ENCODE measurements at places on chromosomes 12 and 14.

GRCh38 chr12:26621932-26622331 lies 211.1 kb downstream of the ITPR2 start:
- no peak for DNase-seq

- DNase-seq: no peak
These were observed 107.8 kb upstream of the DDHD1 start for GRCh38 chr14:53260928-53261327.

DNA sequence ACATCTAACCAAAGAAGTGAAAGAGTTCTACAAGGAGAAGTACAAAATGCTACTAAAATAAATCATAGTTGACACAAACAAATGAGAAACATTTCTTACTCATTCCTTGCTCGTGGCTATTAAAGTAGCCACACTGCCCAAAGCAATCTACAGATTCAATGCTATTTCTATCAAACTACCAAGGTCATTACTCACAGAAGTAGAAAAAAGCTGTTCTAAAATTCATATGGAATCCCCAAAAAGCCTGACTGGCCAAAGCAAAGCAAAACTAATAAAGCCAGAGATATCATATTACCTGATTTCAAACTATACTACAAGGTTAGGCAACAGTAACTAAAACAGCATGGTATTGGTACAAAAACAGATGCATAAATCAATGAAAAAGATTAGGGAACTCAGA lies 305.6 kb downstream of the RPAP3 start:
- DNase-seq: no peak

GRCh38 chr14:31968956-31969698 lies 108.0 kb upstream of the ARHGAP5 start:
- DNase-seq: no peak

DNA sequence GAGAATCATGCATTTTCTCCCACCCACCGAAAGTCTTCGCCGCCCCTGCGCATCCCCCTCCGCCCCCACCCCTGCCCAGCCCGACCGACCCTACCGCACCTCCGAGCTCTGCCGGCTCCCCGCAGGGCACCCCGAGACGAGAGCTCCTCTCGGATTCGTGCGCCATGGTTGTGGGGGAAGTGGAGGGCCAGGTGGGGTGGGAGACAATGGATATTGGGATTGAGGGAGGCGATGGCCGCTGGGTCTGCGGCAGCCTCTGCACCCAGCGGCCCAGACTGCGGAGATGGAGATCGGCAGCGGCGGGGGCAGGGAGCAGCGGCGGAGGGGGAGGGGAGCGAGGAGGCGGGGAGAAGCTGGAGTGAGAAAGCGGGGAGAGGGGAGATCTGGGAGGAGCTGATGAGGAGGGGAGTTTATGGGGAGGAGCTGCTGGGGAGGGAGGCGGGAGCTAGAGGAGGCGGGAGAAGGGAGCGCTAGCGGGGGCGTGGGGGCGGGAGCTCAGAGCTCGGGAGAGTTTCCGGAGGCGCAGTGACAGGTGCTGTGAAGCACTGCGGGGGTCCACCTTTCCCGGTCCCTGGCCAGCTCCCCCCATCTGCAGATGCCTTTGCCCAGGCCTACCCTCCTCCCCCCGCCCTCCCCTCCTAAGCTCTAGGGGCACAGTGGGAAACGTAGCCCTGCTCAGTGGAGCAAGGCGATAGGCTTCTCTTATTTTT lies at the start of gene SALL2:
Gene SALL2 (minus strand): TSS at position 385 of the 710 bp plus-strand sequence. CDS start 219 bp downstream, at position 166.
- peak; percentile 61 for DNase-seq

DNA sequence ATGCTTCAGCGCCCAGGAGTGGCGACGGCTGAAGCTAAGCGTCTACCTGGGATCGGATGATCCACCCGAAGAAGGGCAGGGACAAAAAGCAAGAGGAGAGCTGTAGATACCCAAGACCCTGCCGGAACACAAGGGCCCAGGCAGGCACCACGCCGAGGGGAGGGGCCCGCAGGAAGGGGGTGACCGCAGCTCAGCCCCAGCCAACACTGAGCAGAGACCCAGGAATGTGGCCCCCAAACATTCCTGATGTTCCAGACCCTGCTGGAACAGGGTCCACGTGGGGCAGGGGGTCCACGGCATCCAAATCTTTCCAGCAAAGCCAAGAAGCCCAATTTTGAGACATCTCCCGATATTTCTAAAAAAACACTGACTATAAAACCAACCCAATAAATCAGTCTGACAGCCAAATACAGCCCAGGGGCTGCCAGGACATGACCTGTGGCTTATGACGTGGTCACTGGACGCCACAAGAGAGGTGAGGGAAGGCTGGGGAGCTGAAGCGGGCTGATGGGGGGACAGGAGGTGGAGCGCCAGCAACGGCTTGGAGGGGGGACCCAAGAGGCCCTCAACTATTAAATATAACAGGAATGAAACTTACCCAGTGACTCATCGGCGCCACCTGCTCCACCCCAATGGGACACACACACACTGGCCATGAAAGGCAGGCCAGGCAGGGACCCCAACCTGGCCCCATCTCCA lies 58.9 kb downstream of the NCOR2 start:
- DNase-seq: peak; percentile 64

DNA sequence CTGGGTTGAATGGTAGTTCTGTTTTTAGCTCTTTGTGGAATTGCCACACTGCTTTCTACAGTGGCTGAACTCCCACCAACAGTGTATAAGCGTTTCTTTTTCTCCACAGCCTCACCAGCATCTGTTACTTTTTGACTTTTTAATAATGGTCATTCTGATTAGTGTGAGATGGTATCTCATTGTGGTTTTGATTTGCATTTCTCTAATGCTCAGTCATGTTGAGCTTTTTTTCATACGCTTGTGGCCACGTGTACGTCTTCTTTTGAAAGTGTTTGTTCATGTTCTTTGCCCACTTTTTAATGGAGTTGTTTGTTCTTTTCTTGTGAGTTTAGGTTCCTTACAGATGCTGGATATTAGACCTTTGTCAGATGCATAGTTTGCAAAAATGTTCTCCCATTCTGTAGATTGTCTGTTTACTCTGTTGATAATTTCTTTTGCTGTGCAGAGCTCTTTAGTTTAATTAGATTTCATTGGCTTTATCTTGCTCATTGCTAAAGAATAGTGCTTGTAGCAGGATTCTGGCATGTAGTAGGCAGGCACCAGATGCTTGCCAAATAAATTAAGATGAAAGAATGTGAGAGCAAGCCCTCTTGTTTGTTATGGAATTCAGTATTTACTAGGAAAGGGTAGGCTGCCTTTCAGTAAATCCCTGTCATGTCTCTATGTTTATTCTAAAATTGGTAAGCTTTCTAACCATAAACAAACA lies 86.8 kb downstream of the PDE3A start:
- no peak for DNase-seq

GRCh38 chr12:71892059-71892458 lies 46.6 kb upstream of the TPH2 start:
- no peak for DNase-seq

- DNase-seq: no peak
These were observed 371.9 kb downstream of the ATP23 start for GRCh38 chr12:58313091-58313855.

DNA sequence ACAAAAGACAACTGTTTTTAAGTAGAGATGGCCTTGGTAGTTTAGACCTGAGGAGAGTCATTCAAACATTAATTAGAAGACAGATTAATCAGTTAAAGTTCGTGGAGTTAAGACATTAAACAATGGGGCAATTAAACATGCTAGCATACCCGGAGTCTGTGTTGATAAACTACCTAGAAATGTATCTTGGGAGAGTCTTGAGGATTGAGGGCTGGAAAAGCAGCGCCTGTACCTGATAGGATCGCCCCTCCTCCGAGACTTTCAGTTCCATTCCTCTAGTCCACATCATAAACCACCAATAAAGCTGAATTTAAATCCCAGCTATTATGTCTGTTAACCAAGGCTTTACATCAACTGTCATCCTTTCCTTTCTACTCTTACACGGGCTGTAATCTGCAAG lies 1.0 kb upstream of the KRAS start:
- no peak for DNase-seq

DNA sequence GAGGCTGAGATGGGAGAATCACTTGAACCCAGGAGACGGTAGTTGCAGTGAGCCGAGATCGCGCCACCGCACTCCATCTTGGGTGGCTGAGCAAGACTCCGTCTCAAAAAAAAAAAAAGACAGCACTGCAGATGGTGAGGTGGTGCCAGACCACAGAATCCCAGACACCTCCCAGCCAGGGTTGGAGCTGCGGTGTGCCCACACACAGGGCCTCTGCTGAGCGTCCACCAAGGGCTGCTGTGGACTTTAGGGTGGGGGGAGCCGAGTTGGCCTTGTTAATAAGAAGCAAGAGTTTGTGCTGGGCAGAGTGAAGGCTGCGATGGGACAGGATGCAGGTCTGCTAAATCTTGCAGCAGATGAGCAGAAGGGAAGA lies 14.2 kb downstream of the KMT5A start:
- no peak for DNase-seq

- DNase-seq: no peak
These were observed 24.3 kb upstream of the HSPB8 start for GRCh38 chr12:119154435-119154818.

DNA sequence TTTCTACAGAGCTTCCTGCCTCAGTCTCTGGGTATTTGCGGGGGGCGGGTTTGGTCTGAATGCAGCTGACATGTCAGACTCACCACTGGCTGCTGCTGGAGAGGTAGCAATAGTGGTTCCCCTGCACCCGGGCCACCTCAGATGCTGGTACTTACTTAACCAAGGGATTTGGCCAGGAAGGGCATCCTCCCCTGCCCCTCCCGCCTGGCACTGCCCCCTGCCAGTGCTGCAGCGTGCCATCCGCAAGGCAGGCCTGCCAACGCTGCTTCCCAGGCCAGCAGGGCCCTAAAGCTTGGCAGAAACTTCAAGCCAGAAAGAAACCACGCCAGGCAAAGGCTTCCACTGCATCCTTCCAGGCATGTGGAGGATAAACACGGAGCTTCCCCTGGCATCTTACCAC lies 22.1 kb downstream of the RAB35 start:
- DNase-seq: no peak

GRCh38 chr12:21527451-21528180 lies 1.5 kb downstream of the SPX start:
- DNase-seq: peak; percentile 52

DNA sequence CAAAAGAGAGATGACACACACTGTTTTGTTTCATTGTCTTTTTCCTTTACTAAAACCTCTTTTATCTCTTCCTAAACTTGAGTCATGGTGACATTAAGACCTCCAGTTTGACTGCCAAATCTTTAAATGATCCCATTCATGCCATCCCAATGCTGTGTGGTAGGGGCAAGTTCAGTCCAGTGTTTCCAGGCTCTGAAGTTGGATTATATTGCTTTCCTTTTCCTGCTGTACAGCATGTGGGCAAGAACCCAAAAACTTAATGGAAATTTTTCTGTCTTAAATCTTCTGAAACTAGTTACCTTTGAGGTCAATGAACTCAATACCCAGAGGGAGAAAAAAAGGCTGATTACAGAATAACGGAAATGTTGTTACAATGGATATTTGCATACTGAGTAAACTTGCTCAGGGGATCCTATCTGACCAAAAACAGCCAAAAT lies 187.1 kb upstream of the FAR2 start:
- no peak for DNase-seq

GRCh38 chr12:59431266-59431665 lies 164.6 kb upstream of the SLC16A7 start:
- no peak for DNase-seq

DNA sequence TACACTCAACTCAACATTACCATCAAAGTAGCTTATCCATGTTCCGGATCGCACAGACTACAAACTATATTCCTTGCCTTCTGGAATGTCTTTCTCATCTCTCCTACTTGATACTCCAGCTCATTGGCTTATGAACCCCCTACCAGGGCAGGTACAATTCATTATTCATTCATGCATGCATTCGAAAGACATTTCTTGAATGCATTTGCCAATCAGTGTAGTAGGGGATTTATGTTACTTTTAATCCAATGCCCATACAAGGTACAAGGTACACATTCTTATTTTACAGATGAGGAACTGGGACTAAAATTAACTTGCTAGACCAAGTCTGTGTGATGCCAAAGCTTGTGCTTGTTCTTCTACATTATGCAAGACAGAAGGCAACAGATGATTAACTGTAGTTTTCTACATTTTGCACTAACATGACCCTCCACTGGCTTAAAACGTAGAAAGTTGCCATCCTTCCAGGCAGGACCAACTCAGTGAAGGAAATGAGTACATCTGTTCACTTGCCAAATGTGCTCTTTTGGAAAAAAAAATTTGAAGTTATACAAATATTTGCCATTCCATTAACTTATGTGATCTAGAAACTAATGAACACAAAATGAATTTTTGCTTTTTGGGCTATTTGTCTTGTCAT lies 53.8 kb upstream of the KCNJ8 start:
- no peak for DNase-seq

DNA sequence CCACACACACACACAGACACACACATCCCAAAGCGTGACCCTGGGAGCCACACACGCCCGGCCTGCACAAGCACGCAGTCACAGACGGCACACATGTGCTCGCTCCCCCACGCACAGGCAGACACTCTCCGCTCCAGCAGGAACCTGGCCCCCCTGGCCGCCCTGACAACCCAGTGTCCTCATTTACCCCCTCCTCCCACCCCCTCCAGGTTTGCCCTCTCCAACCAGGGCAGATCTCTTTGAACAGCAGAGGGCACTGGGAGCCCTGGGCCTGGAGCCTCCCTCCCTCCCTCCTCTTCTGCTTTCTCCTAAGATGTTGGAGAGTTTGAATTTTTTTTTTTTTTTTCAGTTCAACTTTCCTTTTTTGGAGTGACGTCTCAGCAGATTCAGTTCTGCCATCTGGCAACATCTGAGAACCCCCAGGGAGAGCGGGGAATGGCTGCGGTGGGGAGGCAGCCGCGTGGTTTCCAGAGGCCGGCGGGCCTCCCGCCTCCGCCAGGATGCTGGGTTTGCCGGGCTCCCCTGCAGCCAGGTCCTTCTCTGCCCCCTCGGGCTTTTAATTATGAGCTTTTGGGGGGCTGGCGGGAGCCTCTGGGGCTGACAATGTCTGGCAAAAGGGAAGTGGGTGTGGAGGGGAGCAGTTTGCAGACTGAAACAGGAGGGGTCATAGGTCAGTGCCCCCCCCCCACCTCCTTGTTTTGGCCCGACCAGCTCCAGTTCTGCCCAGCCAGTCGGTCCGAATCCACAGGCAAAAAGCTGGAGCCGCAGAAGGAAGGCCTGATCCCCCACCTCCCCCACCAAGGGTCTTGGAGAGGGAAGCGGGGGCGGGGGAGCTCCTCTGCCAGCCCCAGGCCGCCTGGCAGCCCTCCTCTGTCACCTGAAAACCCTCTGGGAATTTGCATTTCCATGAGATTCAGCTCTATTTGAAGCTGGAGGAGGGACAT lies 1.3 kb upstream of the NCOR2 start:
- DNase-seq: peak; percentile 67

- DNase-seq: no peak
These were observed 208.8 kb upstream of the ALG10 start for GRCh38 chr12:33813536-33813935.

- DNase-seq: no peak
These were observed 849 bp downstream of the WNT1 start for GRCh38 chr12:48978741-48979601.

Data from Calu3 (cell line).